ENCODE measurements at places on chromosomes 11 and 22.

DNA sequence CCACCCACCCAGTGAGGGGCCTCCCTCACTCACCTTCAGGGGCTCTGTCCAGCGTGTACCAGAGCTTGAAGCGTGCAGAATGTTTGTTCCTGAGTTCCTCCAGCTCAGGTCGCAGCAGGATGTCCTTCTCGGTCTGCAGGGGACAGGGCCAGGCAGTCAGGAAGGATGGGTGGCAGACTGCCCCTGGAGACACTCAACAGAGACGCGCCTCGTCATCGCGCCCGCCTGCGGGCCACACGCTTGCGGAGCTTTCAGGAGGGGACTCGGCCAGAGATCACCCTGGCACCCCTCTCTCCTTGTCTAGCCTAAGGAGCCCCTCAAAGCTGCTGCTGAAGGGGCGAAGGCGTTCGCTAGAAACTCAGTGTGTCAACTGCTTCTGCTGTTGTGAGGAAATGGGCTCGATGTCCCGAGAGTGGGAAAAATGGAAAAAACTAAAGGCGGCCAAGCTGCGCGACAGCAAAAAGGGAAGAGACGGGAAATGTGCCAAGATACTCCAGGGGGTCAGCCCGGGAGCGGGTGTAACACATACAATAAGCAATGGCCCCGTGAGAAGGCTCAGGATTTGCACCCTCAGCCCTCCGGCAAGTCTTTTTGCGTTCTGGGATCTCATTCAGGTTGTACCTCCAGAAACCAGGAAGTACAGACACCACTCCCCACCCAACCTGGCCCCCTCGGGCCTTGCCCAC is 9.2 kb upstream of the POLDIP3 start:
- DNase-seq, result no peak

DNA sequence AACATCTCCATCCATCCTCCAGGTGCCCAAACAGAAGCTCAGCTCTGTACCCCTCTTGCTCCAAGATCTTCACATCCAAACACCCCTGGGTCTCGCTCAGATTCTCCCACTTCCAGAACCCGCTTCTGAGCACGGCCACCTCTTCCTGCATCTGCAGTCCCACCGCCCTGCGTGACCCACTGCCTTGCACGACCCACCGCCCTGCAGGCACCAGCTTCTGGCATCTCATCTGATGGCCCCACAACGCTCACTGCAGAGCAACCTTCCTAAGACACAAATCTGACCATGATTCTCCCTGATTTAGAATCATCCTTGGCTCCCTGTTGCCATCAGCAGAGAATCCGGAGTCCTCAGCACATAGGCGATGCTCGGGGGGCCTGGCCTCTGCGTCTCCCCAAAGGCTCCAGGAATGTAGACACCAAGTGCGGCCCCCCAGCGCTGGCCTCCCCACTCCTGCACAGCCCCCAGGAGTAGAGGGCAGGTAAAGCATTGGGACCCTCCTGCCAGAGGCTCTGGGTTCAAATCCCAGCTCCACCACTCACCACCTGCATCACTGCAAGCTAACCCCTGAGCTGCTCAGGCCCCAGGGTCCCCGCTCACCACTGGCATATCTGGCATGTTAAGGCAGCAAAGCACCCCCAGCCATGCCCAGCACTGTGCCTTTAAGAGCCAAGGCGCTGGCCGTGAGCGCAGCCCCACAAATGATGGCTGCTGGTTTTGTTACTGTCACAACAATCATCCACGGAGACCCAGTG is 459.3 kb downstream of the BRD1 start:
- DNase-seq, result peak; percentile 29

DNA sequence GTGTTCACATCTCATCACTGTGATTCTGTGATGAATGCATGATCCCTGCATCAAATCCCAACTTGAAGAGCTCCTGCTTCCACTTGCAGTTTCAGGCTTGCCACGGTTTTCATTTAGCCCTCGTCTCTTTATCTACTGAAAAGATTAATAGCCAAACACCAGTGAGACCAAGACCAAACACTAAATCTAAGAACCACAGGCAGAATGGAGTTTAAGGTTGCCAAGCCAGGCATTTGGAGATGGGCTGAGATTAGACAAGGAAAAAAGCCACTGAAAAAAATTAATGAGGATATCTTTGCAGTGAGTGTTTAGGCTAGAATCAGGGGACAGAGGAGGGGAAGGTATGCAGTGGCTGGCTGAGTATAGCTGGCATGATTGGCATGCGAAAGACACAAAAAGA is 227.2 kb upstream of the BLID start:
- DNase-seq, result no peak

- DNase-seq, result no peak
These were observed 39.4 kb downstream of the SHANK2 start for GRCh38 chr11:71212871-71213559.

- no peak for DNase-seq
These were observed 6.2 kb downstream of the GAL3ST1 start for GRCh38 chr22:30568137-30568805.

DNA sequence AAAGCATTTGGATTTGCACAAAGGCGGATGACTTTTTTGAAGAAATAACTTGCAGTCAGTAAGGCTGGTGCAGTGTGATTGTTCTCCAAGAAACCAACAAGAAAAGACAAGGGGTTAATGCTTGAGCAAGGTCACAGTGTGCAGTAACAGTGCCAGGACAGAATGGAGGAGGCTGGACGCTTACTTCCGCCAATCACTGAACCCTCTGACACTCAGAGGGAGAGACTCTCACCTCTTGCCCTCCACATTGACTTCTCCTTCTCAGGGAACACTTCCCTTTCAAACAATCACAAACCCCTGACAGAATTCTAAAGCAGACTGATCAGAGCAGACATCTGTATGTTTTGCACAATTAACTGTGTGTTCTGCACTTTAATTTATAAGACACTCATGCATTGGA is 228.4 kb downstream of the BLID start:
- DNase-seq, result no peak
